ENCODE measurements at places on chromosomes 16 and 17.

DNA sequence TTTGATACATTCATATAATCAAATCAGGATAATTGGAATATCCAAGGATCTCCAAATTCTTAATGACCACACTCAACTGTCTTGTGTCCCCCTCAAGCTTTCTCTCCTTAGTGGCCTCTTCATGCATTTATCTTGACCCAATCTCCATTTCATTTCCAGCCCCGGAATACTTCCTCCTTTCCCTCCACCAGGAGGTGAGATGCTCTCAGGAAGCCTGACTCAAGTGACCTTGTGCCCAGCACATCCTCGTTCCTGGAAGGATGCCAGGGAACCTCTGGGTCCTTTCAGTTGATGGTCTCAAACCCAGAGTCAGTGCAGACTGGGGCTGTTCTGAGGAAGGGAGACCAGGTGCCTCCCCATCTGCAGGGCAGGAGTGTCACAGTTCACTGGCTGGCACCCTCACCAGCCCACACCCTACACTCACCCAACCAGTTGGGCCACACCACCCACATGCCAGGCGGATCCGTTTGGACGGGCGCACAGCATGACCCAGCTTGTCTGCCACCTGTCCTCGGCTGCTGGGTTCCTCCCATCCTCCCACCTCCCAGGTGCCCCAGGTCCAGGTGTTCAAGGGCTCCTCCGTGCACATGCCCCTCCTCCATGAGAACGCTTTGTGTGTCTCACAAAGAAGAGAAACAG, 14.0 kb upstream of the EMP2 start:
- peak; percentile 41 for DNase-seq

DNA sequence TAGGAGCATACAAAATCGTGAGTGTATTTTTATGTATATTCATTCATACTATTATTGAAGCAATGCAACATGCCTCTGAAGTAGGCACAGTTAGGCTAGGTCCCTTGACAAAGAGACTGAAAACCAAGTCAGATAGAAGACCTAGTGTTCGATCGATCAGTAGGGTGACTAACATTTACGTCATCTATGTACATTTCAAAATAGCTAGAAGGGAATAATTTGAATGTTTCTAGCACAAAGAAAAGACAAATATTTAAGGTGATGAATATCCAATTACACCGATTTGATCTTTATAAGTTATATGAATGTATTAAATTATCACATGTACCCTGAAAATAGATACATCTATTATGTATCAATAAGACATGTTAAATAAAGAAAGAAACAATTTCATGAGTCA, 610.1 kb downstream of the TOX3 start:
- no peak for DNase-seq

- no peak for DNase-seq
These were observed 18.6 kb upstream of the ENDOV start for GRCh38 chr17:80396157-80397033.

DNA sequence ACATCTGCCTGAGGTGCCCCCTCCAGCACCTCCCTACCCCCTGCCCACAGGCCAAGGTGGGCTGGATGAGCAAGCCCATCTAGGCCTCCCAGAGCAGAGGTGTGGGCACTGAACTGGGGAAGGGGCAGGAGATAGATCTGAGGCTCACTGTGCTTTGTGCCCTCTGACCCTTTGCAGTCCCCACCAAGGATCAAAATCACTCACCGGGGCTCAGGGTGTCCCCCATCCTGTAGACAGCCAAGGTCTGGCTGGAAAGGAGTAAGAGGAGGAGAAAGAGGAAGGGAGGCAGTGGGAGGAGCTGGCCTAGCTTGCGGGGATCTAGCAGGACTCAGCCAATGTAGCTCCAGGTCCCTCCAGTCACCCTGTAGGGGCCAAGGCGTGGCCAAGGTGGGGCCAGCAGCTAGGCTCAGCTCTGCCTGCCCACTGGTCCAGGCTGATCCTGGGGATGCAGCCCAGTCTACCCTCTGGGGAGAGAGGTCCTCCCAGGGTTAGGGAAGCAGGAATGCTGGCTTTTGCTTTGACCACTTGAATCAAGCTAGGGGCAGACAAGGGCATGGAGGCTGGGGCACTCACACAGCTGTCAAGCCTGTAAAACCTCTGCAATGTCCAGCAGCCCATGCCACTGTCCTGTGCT, 1.8 kb downstream of the SLC12A4 start:
- DNase-seq = no peak

- DNase-seq = peak; percentile 42
These were observed 264.2 kb downstream of the SEC14L1 start for GRCh38 chr17:77404812-77405581.

All from body of pancreas (tissue), 4 donors.